Activated T-cell treated with anti-CD3 and anti-CD28 coated beads, Interleukin-2, amount 50 U/mL, for 72 hours (primary cell): ENCODE measurements at places on chromosomes 2 and 18.

GRCh38 chr2:176146101-176146500, 5.2 kb upstream of the HOXD4 start:
- H3K36me3 ChIP-seq = no peaks in the 10 kb centered on the region
- peaks cover 4% of the 10 kb centered on the region for H3K4me1 ChIP-seq
- peaks cover 88% of the 10 kb centered on the region for H3K27me3 ChIP-seq
- H3K27ac ChIP-seq = no peak overlapping the region
- no peak overlapping the region for H3K4me3 ChIP-seq
- no peak for DNase-seq

DNA sequence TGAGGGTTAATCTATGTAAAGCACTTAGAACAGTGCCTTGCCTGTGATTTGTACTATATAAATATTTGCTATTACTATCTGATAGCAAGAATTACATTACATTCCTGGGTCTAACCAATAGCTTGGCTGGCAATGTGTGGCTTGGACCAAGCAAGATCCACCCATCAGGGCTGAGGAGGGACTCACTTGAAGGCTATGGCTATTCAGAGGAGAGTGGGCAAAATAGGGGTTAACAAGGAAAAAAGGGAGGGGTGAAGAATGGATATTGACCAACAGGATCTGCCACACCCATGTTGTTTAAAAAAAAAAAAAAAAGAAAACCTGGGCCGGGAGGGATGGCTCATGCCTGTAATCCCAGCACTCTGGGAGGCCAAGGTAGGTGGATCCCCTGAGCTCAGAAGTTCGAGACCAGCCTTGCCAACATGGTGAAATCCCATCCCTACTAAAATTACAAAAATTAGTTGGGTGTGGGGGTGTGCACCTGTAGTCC, 20.0 kb upstream of the TMBIM1 start:
- H3K36me3 ChIP-seq = no peaks in the 10 kb centered on the region
- no peak for DNase-seq
- H3K4me3 ChIP-seq = no peak overlapping the region
- peaks cover 25% of the 10 kb centered on the region for H3K4me1 ChIP-seq
- H3K27ac ChIP-seq = no peak overlapping the region

GRCh38 chr18:77762642-77763041, 513.0 kb downstream of the GALR1 start:
- H3K27ac ChIP-seq = no peak overlapping the region
- no peak for DNase-seq
- H3K27me3 ChIP-seq = peaks cover 25% of the 10 kb centered on the region
- no peaks in the 10 kb centered on the region for H3K36me3 ChIP-seq

DNA sequence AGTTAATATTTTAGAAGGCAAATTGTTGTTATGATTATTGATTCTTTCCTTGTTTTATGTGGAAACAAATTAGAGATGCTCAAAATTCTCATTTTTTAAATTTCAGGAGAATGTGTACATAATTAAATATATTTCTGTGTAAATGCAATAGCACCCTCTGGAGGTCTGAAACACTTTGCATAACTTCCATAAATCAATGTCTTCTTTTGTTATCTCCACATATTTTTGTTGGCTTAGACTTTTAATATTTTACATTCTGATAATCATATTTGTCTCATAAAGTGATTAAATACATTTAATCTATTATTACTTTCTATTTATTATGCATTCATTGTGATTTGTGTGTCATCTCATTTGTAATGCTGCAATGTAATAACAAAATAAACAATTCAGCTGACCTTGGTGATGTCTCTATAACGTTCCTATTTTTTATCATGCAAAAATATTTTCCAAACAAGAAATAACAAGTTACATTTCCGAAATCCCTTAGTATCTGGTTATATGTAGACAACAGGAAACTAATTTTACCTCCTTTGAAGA, 201.8 kb upstream of the GALNT5 start:
- H3K4me3 ChIP-seq = no peak overlapping the region
- no peaks in the 10 kb centered on the region for H3K36me3 ChIP-seq
- H3K27ac ChIP-seq = no peak overlapping the region
- DNase-seq = no peak
- H3K4me1 ChIP-seq = no peaks in the 10 kb centered on the region
- no peaks in the 10 kb centered on the region for H3K27me3 ChIP-seq

GRCh38 chr2:120744817-120745216, 9.1 kb downstream of the GLI2 start:
- H3K36me3 ChIP-seq = peaks cover 2% of the 10 kb centered on the region
- no peaks in the 10 kb centered on the region for H3K4me1 ChIP-seq
- H3K27me3 ChIP-seq = peaks cover 38% of the 10 kb centered on the region

GRCh38 chr18:47931718-47932103, 1.3 kb upstream of the SMAD2 start:
- H3K27ac ChIP-seq = peak overlapping the region; percentile 88
- peak overlapping the region; percentile 81 for H3K4me3 ChIP-seq
- no peaks in the 10 kb centered on the region for H3K27me3 ChIP-seq

- peaks cover 7% of the 10 kb centered on the region for H3K4me1 ChIP-seq
- H3K36me3 ChIP-seq = no peaks in the 10 kb centered on the region
- H3K27ac ChIP-seq = no peak overlapping the region
- no peaks in the 10 kb centered on the region for H3K27me3 ChIP-seq
- no peak for DNase-seq
Observed at GRCh38 chr2:35891528-35891927, 464.1 kb upstream of the CRIM1 start.
